HCT116 (cell line): ENCODE measurements at places on chromosomes 6 and 20.

GRCh38 chr20:60123096-60123495 is 164.9 kb downstream of the CDH26 start:
- H3K36me3 ChIP-seq = no peaks in the 10 kb centered on the region
- no peak overlapping the region for H3K4me3 ChIP-seq
- no peak for DNase-seq
- H3K27ac ChIP-seq = no peak overlapping the region
- peaks cover 52% of the 10 kb centered on the region for H3K27me3 ChIP-seq

- no peak overlapping the region for H3K4me3 ChIP-seq
- DNase-seq = no peak
- no peaks in the 10 kb centered on the region for H3K36me3 ChIP-seq
- H3K4me1 ChIP-seq = no peaks in the 10 kb centered on the region
These were observed 102.3 kb upstream of the FOXP4 start for GRCh38 chr6:41443616-41444525.

- H3K27ac ChIP-seq = no peak overlapping the region
- no peaks in the 10 kb centered on the region for H3K4me1 ChIP-seq
- no peaks in the 10 kb centered on the region for H3K36me3 ChIP-seq
- no peak for DNase-seq
These were observed 13.9 kb downstream of the DEF6 start for GRCh38 chr6:35311390-35312075.

- DNase-seq = no peak
- no peaks in the 10 kb centered on the region for H3K27me3 ChIP-seq
- no peaks in the 10 kb centered on the region for H3K36me3 ChIP-seq
- H3K27ac ChIP-seq = no peak overlapping the region
- H3K4me3 ChIP-seq = no peak overlapping the region
These were observed 197.7 kb upstream of the PREP start for GRCh38 chr6:105600336-105601260.

- H3K27ac ChIP-seq = no peak overlapping the region
- no peaks in the 10 kb centered on the region for H3K27me3 ChIP-seq
- no peak for DNase-seq
- H3K36me3 ChIP-seq = no peaks in the 10 kb centered on the region
- no peak overlapping the region for H3K4me3 ChIP-seq
These were observed 3.2 kb downstream of the PSORS1C2 start for GRCh38 chr6:31135710-31136109.

GRCh38 chr20:1312308-1312707 is 16.6 kb downstream of the SDCBP2 start:
- H3K27me3 ChIP-seq = no peaks in the 10 kb centered on the region
- peaks cover 3% of the 10 kb centered on the region; the same call in 1 of the 2 replicates for H3K4me1 ChIP-seq
- H3K4me3 ChIP-seq = no peak overlapping the region
- DNase-seq = no peak
- H3K36me3 ChIP-seq = no peaks in the 10 kb centered on the region

GRCh38 chr20:10447028-10447427 is 11.9 kb downstream of the SLX4IP start:
- H3K4me3 ChIP-seq = peak overlapping the region; percentile 27; the same call in 1 of the 2 replicates
- peak; percentile 67 for DNase-seq
- H3K4me1 ChIP-seq = peaks cover 51% of the 10 kb centered on the region
